MG63 (cell line): ENCODE measurements at places on chromosomes 2 and 18. TPM values are rescaled to one million over a fixed set of nuclear protein-coding genes. Genes with fewer than 3 reads are reported as not detected.

Gene CMPK2
- 2.3 and 6.6 TPM in 2 replicates for total RNA-seq

Gene CACNB4
- total RNA-seq: not detected in 2 replicates

- no peak for DNase-seq
These were observed 55.4 kb downstream of the NGEF start for GRCh38 chr2:232957657-232958090.

- no peak for DNase-seq
These were observed 3.6 kb upstream of the KIAA2012 start for GRCh38 chr2:202069170-202070067.

DNA sequence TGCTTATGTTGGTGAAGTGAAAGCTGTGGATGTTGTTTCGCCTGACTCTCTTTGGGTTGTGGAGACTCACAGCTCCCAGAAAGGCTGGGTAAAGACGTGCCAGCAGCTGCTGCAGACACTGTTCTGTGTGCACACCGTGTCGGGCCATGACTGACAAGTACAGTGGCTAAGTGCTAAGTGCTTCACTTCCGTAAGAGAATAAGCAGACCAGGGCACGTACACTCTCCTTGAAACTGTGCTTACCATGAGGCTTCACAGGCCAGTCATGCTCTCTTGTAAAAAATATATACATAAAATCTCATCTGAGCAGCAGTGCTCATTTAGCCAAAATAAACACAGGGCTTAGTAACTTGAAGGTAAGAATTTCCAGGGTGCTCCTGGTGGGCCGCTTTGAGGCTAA lies 86.0 kb downstream of the NRP2 start:
- DNase-seq: no peak

- DNase-seq: no peak
These were observed 13.9 kb downstream of the SCYGR8 start for GRCh38 chr2:227759411-227760118.

- DNase-seq: no peak
These were observed 160.2 kb downstream of the PXDN start for GRCh38 chr2:1584051-1584531.

DNA sequence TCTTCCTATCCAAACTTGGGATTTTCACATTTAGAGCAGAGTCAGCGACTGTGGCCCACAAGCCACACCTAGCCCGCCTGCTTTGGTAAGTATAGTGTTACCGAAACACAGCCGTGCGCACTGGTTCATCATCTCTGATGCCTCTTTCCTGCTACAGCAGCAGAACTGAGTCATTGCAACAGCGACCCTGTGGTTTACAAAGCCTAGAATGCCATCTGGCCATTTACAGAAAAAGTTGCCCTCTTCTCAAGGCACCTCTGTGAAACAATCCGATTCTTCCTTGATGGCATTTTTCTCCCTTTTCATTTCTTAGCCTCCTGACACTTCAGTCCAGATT lies 10.7 kb upstream of the IAH1 start:
- DNase-seq: no peak
